Esophagus (tissue), 2 donors: ENCODE measurements at places on chromosomes 6 and 20. TPM values are rescaled to one million over a fixed set of nuclear protein-coding genes. Genes with fewer than 3 reads are reported as not detected.

The SAPCD1 gene
- 7.6 TPM for polyA plus RNA-seq

The ZNF831 gene
- 0.16 TPM for polyA plus RNA-seq

The COL20A1 gene
- not detected for polyA plus RNA-seq

The PLCB4 gene
- 1.9 TPM for polyA plus RNA-seq

The ZNF391 gene
- 0.47 TPM for polyA plus RNA-seq

The TPD52L1 gene
- 154 TPM for polyA plus RNA-seq

The PPIL1 gene
- 20.6 TPM for polyA plus RNA-seq

The PLG gene
- not detected for polyA plus RNA-seq
